ENCODE measurements at places on chromosomes 12 and 14.

DNA sequence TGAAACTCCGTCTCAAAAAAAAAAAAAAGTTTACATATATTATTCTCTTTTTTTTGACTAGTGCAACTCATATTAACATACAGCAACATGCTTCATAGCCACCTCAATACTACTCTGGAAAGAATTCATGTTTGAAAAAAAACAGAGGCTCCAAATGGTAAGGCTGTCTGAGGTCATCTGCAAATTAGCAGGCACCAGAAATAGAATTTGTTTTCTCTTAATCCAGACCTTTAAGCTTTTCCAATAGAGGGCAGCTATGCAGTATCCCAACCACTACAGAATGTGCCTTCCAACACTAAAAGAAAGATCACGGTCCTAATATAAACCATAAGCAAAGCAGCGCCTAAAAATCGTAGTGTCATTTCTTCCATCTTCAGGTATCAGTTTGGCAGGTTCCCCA lies 12.0 kb downstream of the C2CD5 start:
- no peak for DNase-seq

- DNase-seq: no peak
Measured at GRCh38 chr12:85983601-85984000, 109.5 kb downstream of the NTS start.

GRCh38 chr14:31090883-31091764 lies 64.9 kb upstream of the STRN3 start:
- DNase-seq: no peak

DNA sequence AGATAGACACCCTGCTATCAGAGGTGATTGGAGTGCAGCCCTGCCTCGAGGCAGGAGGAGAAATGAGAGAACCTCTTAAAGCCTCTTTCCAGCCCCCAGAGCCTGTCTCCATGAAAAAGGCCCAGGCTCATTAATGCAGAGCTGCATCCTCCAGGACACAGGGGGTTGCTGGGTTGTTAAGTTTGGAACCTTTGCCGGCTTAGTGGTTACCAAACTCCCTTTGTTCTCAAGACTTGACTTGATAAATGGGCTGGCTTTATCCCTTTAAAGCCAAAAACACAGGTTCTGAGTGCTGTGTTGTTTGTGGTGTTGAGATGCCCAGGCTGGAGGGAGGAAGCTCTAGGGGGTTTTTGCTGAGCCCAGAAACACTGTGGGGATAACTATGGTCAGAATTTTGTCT lies 71.0 kb downstream of the DAD1 start:
- DNase-seq: no peak
